ENCODE measurements at places on chromosomes 6 and 20.

GRCh38 chr6:149318581-149319286 lies 1.2 kb downstream of the TAB2 start:
- no peak for DNase-seq

DNA sequence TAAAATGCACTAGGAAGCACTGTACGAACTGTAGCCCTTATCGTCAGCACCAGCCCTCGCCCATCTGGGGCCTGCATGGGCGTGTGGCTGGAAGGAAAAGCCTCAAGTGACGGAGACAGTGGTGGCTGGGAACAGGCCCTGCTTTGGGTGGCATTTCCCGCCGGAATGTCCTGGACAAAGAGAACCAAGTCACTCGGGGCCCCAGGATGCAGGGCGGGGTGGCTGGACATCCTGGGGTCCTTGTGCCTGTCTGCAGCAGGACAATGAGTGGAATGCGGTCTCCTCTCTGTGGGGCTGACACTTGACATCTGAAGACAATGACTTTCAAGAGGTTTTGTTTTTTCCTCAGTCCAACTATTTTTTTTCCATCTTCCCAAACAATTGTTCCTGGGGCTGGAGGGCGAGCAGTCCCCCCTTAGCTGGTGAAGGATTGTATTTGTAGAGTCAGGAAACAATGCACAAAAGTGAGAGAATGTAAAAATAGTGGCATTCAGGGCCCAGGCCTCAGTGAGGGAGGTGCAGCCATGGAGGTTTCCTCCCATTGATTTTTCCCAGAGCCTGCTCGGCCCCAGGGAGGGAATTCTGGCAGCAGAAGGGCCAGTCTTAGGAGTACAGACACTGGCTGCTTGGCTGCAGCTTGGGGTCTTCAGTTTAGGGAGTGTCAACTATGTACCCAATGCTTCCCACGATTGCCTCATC lies 64.4 kb downstream of the PREX1 start:
- no peak for DNase-seq

GRCh38 chr20:23112595-23112994 lies 26.5 kb upstream of the CD93 start:
- DNase-seq = no peak

- no peak for DNase-seq
Measured at GRCh38 chr6:168609914-168610490, 169.0 kb downstream of the SMOC2 start.

Measured in SHP77 treated with DMSO at 0.1 percent for 48 hours (cell line).